ENCODE measurements at places on chromosomes 5 and 9.
A peak's percentile ranks its signal among the peaks of the same experiment; 100 is the strongest.

- DNase-seq = no peak
Observed at GRCh38 chr5:13976867-13977830, 32.7 kb upstream of the DNAH5 start.

- DNase-seq = no peak
Observed at GRCh38 chr5:35061211-35061770, 13.5 kb upstream of the AGXT2 start.

- no peak for DNase-seq
Observed at GRCh38 chr5:154516475-154516874, 38.4 kb upstream of the HAND1 start.

- DNase-seq = no peak
Observed at GRCh38 chr9:88816141-88816540, 175.1 kb upstream of the S1PR3 start.

DNA sequence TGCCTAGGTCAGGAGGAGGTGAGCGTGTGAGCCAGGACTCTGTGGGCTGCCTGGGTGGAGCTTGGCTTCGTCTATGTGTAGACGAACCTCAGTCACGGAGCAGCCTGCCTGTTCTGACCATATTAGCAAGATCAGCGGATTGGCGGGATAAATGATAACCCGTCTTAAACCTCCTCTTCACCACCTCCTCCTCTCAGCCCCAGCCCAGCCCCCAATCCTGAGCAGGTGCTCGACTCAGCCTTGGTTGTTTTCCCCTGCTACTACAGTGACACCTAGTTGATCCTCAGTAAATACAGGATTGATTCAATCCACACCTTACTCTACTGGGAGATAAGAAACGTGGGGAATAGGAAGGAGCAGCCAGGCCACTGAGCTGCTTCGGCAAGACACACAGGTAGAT, 286.1 kb downstream of the IRX2 start:
- DNase-seq = no peak

- no peak for DNase-seq
Observed at GRCh38 chr5:152855441-152855840, 450.4 kb upstream of the NMUR2 start.

DNA sequence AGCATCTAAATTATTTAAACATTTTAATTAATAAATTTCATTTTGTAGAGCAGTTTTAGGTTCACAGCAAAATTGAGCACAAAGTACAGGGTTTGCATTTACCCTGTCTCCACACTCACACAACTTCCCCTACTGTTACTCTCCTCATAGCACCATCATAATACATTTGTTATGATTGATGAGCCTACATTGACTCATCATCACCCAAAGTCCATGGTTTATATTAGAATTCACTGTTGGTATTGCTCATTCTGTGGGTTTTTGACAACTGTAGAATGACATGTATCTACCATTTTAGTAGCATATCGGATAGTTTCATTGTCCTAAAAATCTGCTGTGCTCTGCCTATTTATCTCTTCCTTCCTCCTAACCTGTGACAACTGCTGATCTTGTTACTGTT, 411.1 kb upstream of the MPDZ start:
- no peak for DNase-seq

- no peak for DNase-seq
Observed at GRCh38 chr5:59816654-59817300, 76.7 kb downstream of the PDE4D start.

GRCh38 chr9:109469646-109470358, 28.3 kb downstream of the PTPN3 start:
- peak; percentile 60 for DNase-seq

DNA sequence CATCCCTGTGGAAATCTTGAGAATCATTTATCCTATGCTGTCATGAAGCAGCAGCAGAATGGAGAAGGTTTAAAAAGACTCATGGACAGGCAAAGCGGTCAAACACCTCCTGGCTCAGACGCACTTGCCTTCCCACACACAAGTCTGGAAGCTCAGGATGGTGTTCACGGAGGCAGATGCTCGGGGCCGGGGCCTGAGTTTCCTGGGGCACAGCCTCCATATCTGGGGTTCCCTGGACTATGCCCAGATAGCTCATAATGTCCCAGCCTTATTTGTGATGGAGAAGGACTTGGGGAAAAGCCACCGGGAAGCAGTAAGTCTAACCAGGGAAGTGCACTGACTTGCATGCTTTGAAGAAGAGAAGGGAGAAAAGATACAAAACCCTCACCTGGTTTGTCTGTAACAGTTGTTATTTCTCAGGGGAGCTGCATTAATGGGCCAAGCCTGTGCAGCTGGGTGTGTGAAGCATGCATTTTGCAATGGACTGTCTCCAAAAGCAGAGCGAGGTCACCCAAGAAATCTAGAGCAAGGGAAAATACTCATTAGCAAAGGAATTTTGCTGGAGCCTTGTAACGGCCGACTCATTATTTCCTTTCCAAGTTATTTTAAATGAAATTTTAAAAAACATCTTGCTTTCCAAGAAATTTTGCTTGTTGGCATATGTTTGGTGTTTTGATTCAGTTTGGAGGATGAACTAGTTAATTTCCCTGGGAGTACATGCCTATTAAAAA, 3.4 kb downstream of the S1PR3 start:
- DNase-seq = no peak

DNA sequence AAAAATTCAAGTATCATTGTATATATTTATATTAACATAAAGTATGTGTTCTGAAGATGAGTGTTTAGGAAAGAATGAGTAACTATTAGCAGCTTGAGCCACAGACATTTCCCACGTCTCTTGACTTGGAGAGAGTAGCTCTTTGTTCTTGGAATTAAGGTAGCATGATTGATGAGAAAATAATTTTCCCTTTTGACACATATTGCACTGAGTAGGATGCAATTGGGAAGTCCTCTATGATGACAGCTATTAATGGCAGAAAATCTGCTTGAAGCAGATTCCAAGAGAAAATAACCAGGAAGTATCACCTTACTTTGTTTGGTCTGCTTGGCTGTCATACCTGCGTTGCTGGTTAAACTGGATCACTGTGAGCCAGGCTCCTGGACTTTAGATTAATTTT, 204.8 kb downstream of the TLE4 start:
- DNase-seq = no peak

GRCh38 chr5:113606298-113607134, 93.0 kb downstream of the YTHDC2 start:
- peak; percentile 40 for DNase-seq

- no peak for DNase-seq
Observed at GRCh38 chr9:76895186-76895585, 10.7 kb downstream of the PRUNE2 start.

GRCh38 chr5:172322028-172322965, 38.7 kb upstream of the UBTD2 start:
- DNase-seq = no peak

- no peak for DNase-seq
Observed at GRCh38 chr9:16825971-16826625, 44.4 kb downstream of the BNC2 start.

- DNase-seq = no peak
Observed at GRCh38 chr5:54867310-54867944, 118.0 kb downstream of the ESM1 start.

DNA sequence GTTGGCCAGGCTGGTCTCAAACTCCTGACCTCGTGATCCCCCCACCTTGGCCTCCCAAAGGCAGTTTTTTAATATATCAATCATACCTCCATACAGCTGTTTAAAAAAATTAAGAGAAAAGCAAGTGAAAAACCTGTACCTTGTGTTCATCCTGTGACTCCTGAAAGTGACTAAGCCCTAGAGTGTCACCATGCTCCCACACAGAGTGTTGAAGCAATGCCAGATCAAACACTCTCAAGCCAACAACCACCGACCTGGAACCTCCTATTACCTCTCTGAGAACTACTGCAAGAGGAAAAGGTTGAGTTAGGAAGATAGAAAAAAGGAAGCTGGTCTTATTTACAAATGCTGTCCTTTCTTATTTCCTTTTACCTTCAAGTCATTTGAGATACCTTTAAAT, 123.5 kb downstream of the RASEF start:
- DNase-seq = no peak

DNA sequence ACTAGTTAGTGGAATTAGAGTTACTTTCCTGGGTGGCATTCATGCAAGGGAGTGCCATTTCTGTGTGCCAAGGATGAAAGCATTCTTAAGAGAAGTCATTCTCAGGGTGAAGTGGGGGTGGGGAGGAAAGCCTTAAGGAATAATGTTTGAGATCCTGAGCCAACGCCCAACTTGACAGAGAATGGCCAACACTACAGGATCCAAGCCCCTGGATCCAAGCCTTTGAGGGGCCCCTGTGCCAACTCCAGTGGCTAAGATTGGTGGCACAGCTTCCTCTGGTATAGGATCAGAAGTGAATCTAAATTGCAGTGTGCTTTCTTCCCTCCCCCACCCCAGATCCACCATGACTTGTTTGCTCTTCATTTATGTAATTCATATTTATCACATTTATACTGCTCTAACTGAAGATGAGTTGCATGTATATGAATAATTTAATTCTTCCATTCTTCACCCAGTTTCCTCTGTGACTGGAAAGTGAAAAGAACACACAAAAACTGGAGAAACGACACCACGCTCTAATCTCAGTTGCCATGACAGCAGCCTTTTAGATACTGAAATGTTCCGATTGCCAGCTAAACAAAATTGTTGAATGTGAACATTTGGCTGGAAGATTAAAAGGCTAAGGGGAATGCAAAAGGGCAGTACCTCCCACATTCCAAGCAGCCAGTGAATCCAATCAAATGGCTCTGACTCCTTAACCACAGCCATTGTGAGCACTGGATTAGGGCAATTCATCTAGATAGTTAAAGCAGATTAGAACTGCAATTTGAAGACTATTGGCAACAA, 4.5 kb downstream of the ZNF608 start:
- DNase-seq = no peak

DNA sequence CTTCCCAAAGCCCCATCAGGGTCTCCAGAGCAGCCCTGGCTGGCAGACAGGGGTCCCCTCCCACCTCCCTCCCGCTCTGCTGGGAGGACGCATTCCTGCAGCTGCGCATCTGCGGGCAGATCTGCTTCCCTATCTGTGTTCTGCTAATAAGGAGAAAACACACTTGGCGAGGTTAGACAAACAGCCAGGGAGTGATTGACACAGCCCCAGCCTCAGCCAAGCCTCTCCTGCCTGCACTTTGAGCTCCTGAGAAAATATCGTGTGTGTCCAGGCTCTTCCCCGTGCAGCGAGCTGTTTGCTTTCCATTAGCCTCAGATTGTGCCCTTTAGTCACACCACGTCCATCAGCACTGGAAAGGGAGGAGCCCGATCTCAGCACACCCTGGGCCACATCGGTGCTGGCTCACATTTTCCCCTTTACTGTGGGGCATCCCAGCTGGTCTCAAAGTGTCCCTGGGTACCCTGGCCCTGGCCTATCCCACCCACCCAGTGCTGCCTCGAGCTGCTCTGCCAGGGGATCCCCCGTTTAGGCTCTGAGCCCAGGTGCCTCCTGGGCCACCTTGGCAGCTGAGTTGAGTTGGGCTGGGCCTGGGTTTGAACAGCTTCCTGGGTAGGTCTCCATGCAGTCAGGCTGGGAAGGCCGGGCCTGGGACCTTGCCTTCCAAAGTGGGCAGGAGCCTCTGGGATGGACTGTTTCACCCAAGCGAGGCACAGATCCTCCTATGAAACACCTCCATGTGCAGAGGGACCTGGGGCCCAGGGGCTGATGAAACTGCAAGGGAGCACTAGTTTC, 61.1 kb downstream of the BARX1 start:
- no peak for DNase-seq

- DNase-seq = no peak
Observed at GRCh38 chr9:135924628-135925338, 17.4 kb upstream of the CAMSAP1 start.
